ENCODE measurements at places on chromosomes 12 and 14. TPM values are rescaled to one million over a fixed set of nuclear protein-coding genes. Genes with fewer than 3 reads are reported as not detected.

GRCh38 chr14:69408331-69408960 lies 10.0 kb downstream of the SLC39A9 start:
- peaks cover 2% of the 10 kb centered on the region for H3K36me3 ChIP-seq
- no peaks in the 10 kb centered on the region for H3K4me1 ChIP-seq
- DNase-seq = no peak
- H3K4me3 ChIP-seq = no peak overlapping the region
- no peak overlapping the region for H3K27ac ChIP-seq

GRCh38 chr12:114873656-114874055 lies 189.7 kb upstream of the TBX3 start:
- H3K4me3 ChIP-seq = no peak overlapping the region
- H3K27me3 ChIP-seq = no peaks in the 10 kb centered on the region
- no peak for DNase-seq
- H3K36me3 ChIP-seq = no peaks in the 10 kb centered on the region
- no peak overlapping the region for H3K27ac ChIP-seq

DNA sequence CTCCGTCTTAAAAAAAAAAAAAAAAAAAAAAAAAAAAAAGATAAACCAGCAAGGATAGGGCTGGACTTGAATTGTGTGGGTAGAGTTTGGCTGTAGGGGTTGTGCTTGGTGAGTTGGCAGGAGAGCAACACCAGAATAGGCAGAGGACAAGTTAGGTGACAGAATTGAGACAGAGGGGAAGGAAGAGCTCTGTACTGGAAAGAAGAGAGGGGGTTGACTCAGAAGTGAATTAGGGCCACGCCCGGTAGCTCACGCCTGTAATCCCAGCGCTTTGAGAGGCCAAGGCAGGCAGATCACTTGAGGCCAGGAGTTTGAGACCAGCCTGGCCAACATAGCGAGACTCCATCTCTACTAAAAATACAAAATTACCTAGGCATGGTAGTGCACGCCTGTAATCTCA lies 6.1 kb upstream of the TMEM30B start:
- H3K36me3 ChIP-seq = no peaks in the 10 kb centered on the region
- DNase-seq = no peak
- no peak overlapping the region for H3K4me3 ChIP-seq
- peaks cover 5% of the 10 kb centered on the region for H3K27me3 ChIP-seq
- H3K4me1 ChIP-seq = no peaks in the 10 kb centered on the region

NTF3 gene
- 12.2 TPM for total RNA-seq

DNA sequence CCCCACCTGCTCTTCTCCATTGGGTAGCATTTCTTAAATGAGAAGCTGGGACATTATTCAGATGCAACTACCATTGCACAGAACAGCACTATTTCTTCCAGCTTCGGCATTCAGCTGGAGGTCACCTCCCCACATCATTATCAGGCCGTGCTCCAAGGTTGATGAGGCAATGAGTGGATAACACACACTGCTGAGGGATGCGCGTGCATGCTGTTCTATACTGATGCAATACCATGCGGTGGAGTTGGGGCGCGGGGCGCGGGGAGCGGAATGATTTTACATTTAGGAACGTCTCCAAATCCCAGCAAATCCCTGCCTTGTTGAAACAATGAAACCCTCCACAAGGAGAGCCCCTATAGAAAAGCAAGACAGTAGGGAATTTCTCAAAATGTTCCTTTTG lies 283.4 kb downstream of the GRIN2B start:
- no peak for DNase-seq
- H3K27me3 ChIP-seq = no peaks in the 10 kb centered on the region
- H3K4me1 ChIP-seq = no peaks in the 10 kb centered on the region
- no peaks in the 10 kb centered on the region for H3K36me3 ChIP-seq

MYO1H gene
- total RNA-seq = not detected

GRCh38 chr14:68975667-68976066 lies 3.4 kb downstream of the ACTN1 start:
- peak overlapping the region; percentile 71 for H3K4me3 ChIP-seq
- peaks cover 56% of the 10 kb centered on the region for H3K36me3 ChIP-seq
- H3K27me3 ChIP-seq = no peaks in the 10 kb centered on the region
- peak; percentile 85 for DNase-seq
- peak overlapping the region; percentile 98 for H3K27ac ChIP-seq

- H3K27ac ChIP-seq = no peak overlapping the region
- H3K4me1 ChIP-seq = peaks cover 25% of the 10 kb centered on the region
These were observed 58.3 kb downstream of the CCNK start for GRCh38 chr14:99539491-99539890.

DNA sequence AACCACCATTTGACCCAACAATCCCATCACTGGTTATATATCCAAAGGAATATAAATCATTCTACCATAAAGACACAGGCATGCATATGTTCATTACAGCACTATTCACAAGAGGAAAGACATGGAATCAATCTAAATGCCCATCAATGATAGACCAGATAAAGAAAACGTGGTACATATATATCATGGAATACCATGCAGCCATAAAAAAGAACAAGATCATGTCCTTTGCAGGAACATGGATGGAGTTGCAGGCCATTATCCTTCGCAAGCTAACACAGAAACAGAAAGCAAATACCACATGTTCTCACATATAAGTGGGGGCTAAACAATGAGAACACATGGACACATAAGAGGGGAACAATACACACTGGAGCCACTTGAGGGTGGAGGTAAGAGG lies 15.7 kb downstream of the CAPRIN2 start:
- DNase-seq = no peak
- H3K36me3 ChIP-seq = peaks cover 6% of the 10 kb centered on the region
- H3K4me1 ChIP-seq = no peaks in the 10 kb centered on the region
- H3K27me3 ChIP-seq = no peaks in the 10 kb centered on the region
- no peak overlapping the region for H3K27ac ChIP-seq
- H3K4me3 ChIP-seq = no peak overlapping the region

GRCh38 chr12:252636-253035 lies 10.0 kb downstream of the SLC6A13 start:
- H3K27me3 ChIP-seq = peaks cover 36% of the 10 kb centered on the region
- H3K4me1 ChIP-seq = no peaks in the 10 kb centered on the region
- DNase-seq = no peak
- H3K4me3 ChIP-seq = no peak overlapping the region

GRCh38 chr12:131499864-131500190 lies 211.1 kb upstream of the SFSWAP start:
- no peak overlapping the region for H3K27ac ChIP-seq
- no peaks in the 10 kb centered on the region for H3K4me1 ChIP-seq
- DNase-seq = no peak
- H3K27me3 ChIP-seq = no peaks in the 10 kb centered on the region
- no peaks in the 10 kb centered on the region for H3K36me3 ChIP-seq

DNAH10 gene
- total RNA-seq = 0.28 TPM

GRCh38 chr14:70822530-70823185 lies 13.3 kb upstream of the MAP3K9 start:
- H3K27ac ChIP-seq = no peak overlapping the region
- peak overlapping the region; percentile 92 for H3K4me3 ChIP-seq
- peaks cover 4% of the 10 kb centered on the region for H3K27me3 ChIP-seq
- no peaks in the 10 kb centered on the region for H3K4me1 ChIP-seq
- DNase-seq = peak; percentile 2

DNA sequence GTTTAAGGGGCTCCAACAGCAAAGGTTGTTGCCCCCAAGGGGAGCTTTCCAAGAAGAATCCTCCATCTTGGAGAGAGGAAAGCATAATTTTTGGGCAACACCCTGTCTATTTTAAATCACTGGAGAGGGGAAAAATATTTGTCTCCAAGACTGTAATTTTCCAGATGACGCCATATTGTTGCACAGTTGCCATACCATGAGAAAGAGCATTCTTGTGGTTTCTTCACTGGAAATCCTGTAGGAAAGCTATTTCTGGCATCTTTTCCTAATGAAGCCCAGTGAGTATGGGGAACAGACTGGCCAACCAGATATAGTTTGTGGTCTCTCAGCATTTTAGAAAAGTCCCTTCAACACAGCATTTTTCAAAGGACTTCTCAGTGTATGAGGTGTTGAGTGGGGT lies 88.1 kb upstream of the MANSC4 start:
- no peak overlapping the region for H3K4me3 ChIP-seq
- H3K27ac ChIP-seq = peak overlapping the region; percentile 37
- H3K27me3 ChIP-seq = no peaks in the 10 kb centered on the region
- DNase-seq = peak; percentile 93
- H3K36me3 ChIP-seq = no peaks in the 10 kb centered on the region

- no peaks in the 10 kb centered on the region for H3K27me3 ChIP-seq
- peak; percentile 9 for DNase-seq
- H3K4me1 ChIP-seq = no peaks in the 10 kb centered on the region
- H3K27ac ChIP-seq = no peak overlapping the region
- H3K36me3 ChIP-seq = no peaks in the 10 kb centered on the region
These were observed 1721.5 kb upstream of the SEL1L start for GRCh38 chr14:83255015-83255726.

KRT80 gene
- total RNA-seq = 0.56 TPM

- H3K27ac ChIP-seq = no peak overlapping the region
- no peaks in the 10 kb centered on the region for H3K4me1 ChIP-seq
- no peak for DNase-seq
- H3K27me3 ChIP-seq = no peaks in the 10 kb centered on the region
These were observed 72.0 kb downstream of the SUDS3 start for GRCh38 chr12:118448341-118448740.

PAH gene
- not detected for total RNA-seq

- H3K27me3 ChIP-seq = no peaks in the 10 kb centered on the region
- no peak overlapping the region for H3K4me3 ChIP-seq
- peak overlapping the region; percentile 92 for H3K27ac ChIP-seq
These were observed 53.8 kb downstream of the VCPKMT start for GRCh38 chr14:50062438-50063085.

- H3K27ac ChIP-seq = no peak overlapping the region
- H3K4me1 ChIP-seq = no peaks in the 10 kb centered on the region
- no peaks in the 10 kb centered on the region for H3K27me3 ChIP-seq
These were observed 8.8 kb upstream of the ASPG start for GRCh38 chr14:104076743-104077142.

GRCh38 chr12:48815126-48816110 lies 2.9 kb upstream of the CACNB3 start:
- DNase-seq = peak; percentile 78
- peaks cover 38% of the 10 kb centered on the region for H3K4me1 ChIP-seq

KCNH3 gene
- not detected for total RNA-seq

GRCh38 chr12:110917467-110917866 lies 2.9 kb downstream of the MYL2 start:
- peak; percentile 17 for DNase-seq
- H3K27me3 ChIP-seq = peaks cover 2% of the 10 kb centered on the region
- no peaks in the 10 kb centered on the region for H3K36me3 ChIP-seq

DNA sequence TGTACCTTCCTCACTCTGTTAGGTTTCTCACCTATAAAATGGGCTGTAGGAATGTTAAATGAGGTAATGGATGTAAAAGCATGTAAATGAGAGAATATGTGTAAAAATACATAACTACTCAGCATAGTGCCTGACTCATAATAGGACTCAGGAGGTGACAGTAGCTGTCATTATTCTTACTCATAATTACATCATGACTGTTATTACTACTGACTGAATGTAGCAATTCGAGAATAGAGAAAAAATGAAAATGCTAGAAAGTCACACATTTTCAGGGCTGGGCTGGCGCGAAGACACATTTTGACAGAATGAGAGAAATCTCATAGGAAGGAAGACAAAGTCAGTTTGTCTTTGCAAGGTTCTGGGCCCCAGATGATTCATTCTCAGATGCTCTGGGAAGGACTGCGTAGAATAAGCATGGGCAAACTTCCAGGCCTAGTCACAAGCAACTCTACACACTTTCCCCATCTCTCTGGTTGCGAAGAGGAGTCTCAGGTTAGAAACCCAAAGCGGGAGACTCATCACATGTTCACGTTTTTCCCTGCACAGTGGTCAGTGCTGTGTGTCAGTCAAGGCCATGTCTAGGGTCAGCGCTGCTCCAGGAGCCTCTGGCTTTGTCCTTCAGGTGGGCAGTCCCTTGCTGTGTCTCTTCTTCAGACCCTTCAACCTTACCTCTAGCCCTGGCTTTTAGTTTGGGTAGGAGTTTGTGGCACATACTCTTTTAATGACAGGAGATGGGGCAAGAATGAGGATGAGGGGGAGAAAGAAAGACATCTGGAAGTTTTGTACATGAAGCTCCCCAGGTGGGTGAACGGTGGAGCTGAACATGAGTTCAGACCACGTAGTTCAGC lies 8.4 kb downstream of the GPRC5A start:
- H3K27ac ChIP-seq = peak overlapping the region; percentile 95
- H3K4me3 ChIP-seq = no peak overlapping the region
- H3K4me1 ChIP-seq = peaks cover 30% of the 10 kb centered on the region

GRCh38 chr12:65937161-65937641 lies 112.9 kb downstream of the HMGA2 start:
- no peaks in the 10 kb centered on the region for H3K27me3 ChIP-seq
- H3K36me3 ChIP-seq = 0 out of 2 replicates have a peak, but pooled peaks cover 3% of the 10 kb centered on the region
- DNase-seq = peak; percentile 35
- no peak overlapping the region for H3K27ac ChIP-seq

KLRK1 gene
- total RNA-seq = not detected

DNA sequence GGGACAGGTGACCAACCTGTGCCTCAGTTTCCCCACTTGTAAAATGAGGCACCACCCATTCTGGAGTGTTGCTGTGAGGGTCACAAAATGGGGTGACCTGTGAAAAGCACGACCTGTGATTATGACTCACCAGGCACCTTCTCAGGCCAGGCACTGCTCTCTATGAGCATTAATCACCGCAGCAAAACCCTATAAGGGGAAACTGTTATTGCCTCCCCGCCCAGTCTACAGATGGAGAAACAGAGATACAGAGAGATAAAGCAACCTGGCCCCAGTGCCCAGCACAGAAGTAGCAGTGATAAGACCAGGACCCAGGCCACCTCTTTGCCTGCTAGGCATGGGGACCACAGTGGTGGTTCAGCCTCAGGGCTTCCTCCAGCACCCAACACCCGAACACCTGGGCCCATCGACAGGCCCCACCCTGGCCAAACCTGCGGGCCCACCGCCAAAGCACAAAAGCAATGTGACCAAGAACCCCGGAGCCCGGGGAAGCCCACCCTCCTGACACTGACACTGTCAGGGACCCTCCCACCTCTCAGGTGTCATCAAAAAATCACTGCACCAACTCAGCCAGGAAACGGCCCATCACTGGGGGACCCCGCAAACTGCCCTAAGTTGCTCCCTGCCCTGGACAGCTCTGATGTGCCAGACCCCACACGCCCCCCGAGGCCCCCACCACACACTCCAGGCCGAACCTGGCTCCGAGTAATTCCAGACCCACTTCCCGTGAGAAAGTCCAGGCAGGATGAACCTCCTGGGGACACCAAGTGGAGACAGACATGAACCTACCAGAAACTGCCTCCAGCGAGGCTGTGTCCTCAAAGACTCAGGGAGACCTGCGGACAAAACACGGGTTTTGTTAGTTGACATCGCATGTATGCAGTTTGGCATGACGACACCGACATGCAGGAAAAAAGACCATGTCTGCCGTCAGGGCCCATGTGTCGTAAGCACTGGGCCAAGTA lies 32.4 kb downstream of the NCOR2 start:
- H3K27me3 ChIP-seq = no peaks in the 10 kb centered on the region
- no peak overlapping the region for H3K4me3 ChIP-seq
- DNase-seq = no peak

- H3K27me3 ChIP-seq = peaks cover 56% of the 10 kb centered on the region
- H3K27ac ChIP-seq = no peak overlapping the region
- H3K4me1 ChIP-seq = no peaks in the 10 kb centered on the region
- no peak overlapping the region for H3K4me3 ChIP-seq
These were observed 5.2 kb downstream of the KRT84 start for GRCh38 chr12:52380271-52380694.
